ENCODE measurements at places on chromosomes 3 and 15.

- no peak for DNase-seq
Observed at GRCh38 chr15:40891138-40891537, 3.1 kb upstream of the VPS18 start.

DNA sequence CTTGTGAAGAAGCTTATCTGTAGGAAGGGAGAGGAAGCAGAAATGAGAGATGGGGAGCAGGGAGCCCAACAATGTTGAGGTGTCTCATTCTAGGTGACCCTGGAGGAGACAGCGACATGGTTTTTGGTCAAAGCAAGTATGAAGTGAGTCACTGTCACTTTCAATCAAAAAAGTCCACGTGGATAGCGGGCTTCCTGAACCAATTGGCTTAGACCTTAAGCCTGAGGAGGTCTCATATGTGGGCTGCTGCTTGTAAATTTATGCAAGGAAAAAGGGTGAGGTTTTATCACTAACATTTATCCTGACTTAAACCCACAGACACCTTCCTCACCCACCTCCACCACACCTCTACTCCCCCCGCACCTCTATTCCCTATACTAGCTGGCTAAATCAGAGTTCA is 22.7 kb downstream of the CLDN11 start:
- DNase-seq = no peak

DNA sequence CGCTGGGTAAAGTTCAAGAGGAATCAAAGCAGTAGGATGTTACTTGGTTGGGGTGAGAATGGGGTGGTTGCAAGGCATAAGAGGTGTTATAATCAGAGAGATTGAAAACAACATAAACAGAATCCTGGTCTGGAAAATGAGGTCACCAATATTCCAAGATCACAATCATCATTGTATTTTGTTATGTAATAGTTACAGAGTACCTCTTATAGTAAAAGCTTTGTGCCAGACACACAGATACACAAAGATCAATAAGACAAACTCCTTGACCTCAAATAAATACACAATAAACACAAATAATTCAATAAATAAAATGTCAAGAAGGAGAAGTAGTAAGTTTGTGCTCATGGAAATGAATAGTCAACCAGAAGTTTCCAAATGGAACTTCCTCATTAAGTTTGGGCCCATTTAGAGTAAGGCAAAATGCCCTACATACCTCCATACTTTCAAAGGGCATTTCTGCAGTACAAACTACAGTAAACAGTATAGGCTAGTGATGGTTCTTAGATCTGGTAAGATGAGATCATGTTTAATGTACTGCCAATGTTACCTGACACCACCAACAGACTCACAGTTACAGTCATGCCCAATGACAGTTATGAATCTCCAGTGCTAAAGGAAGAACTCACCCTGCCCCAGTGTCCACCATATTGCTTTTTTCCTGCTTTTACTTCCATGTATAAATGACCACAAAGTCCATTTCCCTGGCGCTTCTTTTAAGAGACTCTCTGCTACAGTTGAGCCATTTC is 93.4 kb downstream of the KCNMB2 start:
- DNase-seq = no peak

DNA sequence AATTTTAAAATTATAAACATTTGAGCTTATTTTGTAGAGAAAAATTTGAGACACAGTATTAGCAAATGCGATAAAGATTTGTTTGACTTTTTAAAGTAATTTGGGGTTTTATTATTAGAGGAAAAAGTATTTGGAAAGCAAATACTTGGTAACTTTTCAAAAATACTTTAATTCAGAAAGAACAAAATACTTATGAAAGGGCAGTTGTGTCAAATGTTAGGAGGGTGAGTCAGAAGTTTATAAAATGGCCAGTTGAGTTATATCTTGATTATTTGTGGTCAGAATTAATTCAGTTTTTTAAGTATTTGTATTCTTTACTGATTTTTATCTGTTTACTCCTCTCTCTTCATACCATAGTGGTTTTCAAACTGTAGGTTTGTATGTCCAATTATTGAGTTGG is 12.1 kb downstream of the LACTB start:
- no peak for DNase-seq

GRCh38 chr15:88890495-88890894 is 4.8 kb downstream of the HAPLN3 start:
- no peak for DNase-seq

GRCh38 chr15:62453375-62453774 is 288.3 kb upstream of the C2CD4B start:
- no peak for DNase-seq

DNA sequence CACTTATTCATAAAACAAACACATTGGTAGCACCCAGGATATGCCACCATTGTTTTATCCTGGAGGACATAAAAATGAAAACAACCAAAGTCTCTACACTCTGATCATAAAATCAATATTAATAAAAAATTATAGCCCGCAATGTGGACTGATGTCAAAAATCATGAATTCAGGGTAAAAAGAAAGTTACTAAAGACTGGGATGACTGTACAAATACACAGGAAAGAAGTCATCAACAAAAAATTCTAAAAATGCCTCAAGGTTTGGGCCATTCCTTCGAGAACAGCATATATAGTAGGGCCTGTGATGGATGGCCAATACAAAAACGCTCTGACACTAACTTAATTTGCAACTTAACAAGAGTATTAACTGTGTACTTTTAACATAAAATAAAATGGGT is 76.8 kb downstream of the THBS1 start:
- DNase-seq = no peak

DNA sequence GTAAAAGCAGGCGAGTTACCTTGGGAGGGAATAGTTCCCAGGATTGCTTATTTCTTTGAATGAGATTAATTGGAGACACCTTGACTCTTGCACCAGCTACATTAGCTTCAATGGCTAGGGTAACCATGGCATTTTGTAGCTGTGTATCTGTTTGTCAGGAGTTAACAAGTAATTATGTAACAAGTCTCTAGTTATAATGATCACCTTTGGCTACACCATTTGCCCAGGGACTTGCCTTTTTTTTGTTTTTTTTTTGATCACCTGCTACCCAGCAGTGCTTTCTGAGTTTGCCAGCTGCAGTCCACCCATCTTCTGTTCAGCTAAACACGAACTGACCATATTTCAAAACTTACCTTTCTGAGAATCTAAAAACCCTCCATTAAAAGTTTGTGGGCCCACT is 2.2 kb downstream of the MED12L start:
- DNase-seq = no peak

DNA sequence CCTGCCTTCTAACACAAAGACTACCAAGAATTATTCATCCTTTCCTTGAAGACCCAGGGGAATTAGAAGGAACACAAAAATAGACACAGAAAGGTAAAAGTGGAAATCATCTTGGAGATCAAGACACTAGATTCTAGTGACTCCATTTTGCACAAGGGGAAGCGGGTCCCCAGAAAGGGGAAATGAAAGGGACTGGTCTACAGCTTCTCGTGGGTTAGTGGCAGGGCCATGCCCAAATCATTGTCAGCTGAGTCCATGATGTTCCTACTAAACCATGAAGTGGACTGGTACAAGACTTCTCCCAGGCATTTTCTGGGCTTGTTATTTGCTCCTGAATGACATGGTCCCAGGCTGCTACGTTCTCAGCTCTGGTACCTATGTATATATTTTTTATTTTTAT is 230.7 kb upstream of the TPRG1 start:
- DNase-seq = no peak

Measured in retina (tissue), 1 donor.